ENCODE measurements at places on chromosomes 7 and 10. TPM values are rescaled to one million over a fixed set of nuclear protein-coding genes. Genes with fewer than 3 reads are reported as not detected.

The ZPBP gene
- not detected for total RNA-seq

The CYTH3 gene
- 35.7 TPM for total RNA-seq

The DPP6 gene
- total RNA-seq: 0.35 TPM

The ACBD7 gene
- total RNA-seq: 0.47 TPM

The UCMA gene
- total RNA-seq: not detected

The CPA2 gene
- not detected for total RNA-seq

The LBX1 gene
- total RNA-seq: under 0.01 TPM

The AFAP1L2 gene
- total RNA-seq: 0.51 TPM

The PDK4 gene
- total RNA-seq: 11.6 TPM

The HPS6 gene
- 32.8 TPM for total RNA-seq

The CYP26A1 gene
- not detected for total RNA-seq

The CPXM2 gene
- total RNA-seq: not detected

The OR13A1 gene
- not detected for total RNA-seq

The SH2D4B gene
- not detected for total RNA-seq

The KIAA1549 gene
- total RNA-seq: 3.9 TPM

The STAG3 gene
- 0.23 TPM for total RNA-seq

The SPAM1 gene
- not detected for total RNA-seq

The NRP1 gene
- total RNA-seq: 55.9 TPM

The CLRN3 gene
- total RNA-seq: not detected

The TMEM273 gene
- total RNA-seq: not detected

The CFAP46 gene
- 2.6 TPM for total RNA-seq

The LYZL1 gene
- total RNA-seq: not detected

The TSPAN12 gene
- 5.5 TPM for total RNA-seq

The AZGP1 gene
- 0.09 TPM for total RNA-seq

The PLXNA4 gene
- total RNA-seq: 20.1 TPM

The SPDYE8 gene
- not detected for total RNA-seq

The SPDYE2B gene
- not detected for total RNA-seq

The ARHGAP21 gene
- 56.6 TPM for total RNA-seq

The C10orf62 gene
- not detected for total RNA-seq

The IL2RA gene
- total RNA-seq: not detected

The SLC4A2 gene
- total RNA-seq: 200 TPM

The SYCE1 gene
- total RNA-seq: not detected

All from pericardium fibroblast (primary cell).